ENCODE measurements at places on chromosomes 5 and 9. TPM values are rescaled to one million over a fixed set of nuclear protein-coding genes. Genes with fewer than 3 reads are reported as not detected.

GRCh38 chr9:93577078-93577974 lies 942 bp downstream of the PHF2 start:
- DNase-seq, result peak; percentile 22

GRCh38 chr9:99356512-99356971 lies 134.5 kb downstream of the SEC61B start:
- DNase-seq, result peak; percentile 72

- peak; percentile 91 for DNase-seq
These were observed 146.5 kb upstream of the IRX4 start for GRCh38 chr5:2029206-2029605.

GRCh38 chr5:128645581-128645980 lies 107.5 kb upstream of the FBN2 start:
- DNase-seq, result no peak

Gene TAF11L2
- not detected for polyA plus RNA-seq

All from fibroblast of lung (primary cell).